ENCODE measurements at places on chromosomes 2 and 18. TPM values are rescaled to one million over a fixed set of nuclear protein-coding genes. Genes with fewer than 3 reads are reported as not detected.

DNA sequence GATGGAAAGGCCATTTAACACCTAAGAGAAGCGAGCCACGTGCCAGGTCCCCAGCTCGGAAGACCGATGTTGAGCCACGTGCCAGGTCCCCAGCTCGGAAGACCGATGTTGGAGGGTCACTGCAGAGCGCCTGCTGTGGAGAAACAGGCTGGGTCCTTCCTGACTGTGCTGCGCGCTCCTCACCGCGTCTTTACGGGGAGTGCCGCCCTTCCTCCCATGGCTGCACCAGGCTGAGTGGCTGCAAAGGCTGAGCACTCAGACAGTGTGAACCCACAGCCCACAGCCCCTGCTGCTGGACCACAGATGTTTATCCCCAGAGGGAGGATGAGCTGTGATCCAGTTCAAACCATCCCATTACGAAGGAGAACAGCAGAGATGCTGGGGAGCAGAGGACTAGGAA lies 55.7 kb downstream of the RTP5 start:
- DNase-seq = peak; percentile 22

DNA sequence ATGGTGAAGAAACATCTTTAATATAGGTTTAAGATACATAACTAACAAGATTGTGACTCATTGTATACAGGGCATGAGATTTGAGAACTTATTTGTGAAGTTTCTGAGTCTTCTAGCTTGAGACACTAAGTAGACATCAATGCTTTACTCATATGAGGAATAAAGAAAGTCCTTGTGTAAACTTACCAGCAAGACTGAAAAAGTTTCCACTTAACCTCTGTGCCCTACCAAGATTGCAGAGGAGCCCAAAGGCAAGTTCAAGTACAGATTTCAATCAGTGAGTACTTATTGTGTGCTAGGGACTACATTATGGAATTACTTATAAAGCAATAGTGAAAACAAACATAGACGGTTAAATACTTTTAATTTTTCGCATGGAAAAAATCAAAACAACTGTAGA lies 1041.2 kb upstream of the CELF4 start:
- DNase-seq = no peak

DNA sequence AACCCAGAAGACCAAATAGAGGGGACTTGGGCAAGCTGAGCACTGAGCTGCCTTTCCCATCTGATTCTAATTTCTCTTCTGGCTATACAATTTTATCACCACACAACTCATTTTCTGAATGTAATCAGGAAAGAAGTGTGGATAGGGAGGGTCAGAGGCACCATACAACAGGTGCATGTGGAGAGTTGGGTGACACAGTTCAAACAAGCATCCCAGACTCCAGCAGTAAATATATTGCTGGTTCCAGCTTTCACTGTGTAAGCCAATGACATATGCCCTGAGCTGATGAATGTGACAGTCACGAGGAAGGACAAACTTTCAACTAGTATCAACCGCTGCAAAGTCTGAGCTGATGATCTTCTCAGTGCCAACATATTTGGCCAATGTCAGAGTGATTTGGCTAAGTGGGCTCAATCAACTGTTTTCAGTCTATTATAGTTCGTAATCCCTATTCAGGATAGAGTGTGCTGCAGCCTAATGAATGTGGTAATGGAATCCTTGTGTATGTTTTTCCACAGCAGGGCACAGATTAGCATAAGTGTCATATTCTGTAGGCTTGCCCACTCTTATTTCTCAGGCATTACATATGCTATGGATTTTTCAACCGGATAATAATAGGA lies 109.9 kb upstream of the MEIS1 start:
- no peak for DNase-seq

GRCh38 chr2:121664086-121664485 lies 14.8 kb upstream of the CLASP1 start:
- no peak for DNase-seq

GRCh38 chr2:103183061-103183460 lies 421.2 kb downstream of the TMEM182 start:
- no peak for DNase-seq

DNA sequence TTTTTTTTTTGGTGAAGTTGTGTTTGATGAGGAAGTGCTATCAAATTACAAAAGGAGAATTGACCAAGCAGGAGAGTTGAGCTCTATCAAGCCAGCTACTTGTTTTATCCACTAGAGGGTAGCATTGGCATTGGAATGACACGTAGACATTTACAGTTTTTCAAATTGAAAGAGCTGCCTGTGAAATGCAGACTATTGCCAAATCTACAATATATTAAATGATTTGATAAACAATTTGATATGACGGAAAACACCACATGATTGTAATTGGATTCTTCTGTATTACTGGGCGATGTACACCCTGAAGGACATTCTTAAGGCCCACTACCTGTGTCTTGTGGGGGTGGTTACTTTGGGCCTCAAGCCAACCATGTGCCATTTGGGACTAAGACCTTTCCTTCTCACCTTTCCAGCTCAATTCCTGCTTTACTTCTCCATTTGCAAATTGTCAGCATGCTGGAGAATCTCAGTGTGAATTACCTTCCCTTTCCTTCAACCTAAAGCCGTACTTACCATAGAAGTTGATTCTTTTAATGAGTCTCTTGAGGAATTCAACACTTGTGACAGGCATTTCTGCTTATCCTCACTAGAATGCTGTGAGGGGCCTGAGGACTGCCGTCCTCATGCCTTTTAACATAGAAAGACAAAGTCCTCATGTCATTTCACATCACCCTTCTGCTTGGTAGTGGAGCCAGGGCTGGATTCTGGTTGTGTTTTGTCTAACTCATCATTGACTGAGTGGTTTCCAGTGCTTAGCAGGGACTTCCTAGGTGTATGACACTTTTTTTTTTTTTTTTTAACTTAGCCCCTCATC lies 134.8 kb upstream of the THUMPD2 start:
- DNase-seq = peak; percentile 38

DNA sequence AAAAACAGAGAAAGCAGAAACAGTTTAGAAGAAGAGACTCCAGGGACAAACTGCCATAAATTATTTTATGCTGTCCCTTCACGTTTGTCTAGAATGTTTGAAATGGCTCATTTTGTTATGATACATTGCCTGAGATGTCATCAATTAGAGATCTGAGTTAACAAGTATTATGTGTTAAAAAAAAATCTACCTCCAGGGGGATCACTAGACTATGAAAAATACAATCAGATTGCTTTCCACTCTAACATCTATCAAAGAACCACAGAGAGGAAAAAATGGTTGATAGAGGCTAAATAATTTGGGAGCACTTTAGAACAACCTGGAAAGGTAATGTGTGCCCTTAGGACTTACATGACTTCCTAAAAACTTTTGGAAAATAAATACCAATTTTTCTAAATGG lies 103.8 kb upstream of the CCDC150 start:
- no peak for DNase-seq

DNA sequence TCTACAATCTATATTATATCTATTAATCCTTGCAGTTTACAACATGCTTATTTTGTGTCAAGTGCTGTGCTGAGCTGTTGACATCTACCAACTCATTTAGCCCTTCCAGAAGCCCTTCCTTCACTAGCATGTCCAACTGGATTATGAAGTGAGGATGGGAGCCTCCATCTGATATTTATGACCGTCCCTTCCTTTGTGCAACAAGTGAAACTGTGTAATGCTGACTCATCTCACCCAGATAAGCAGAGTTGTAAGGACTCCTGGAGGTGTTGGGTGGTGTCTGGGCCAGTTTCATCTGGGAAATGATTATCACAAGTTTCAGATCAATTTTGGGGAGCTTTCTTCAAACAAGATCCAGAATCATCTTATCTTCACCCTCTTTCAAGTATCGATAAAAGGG lies 156.6 kb upstream of the ETAA1 start:
- DNase-seq = peak; percentile 3

Gene CSRNP3
- 2.7 TPM for total RNA-seq
